ENCODE measurements at places on chromosomes 2 and 18.
A peak's percentile ranks its signal among the peaks of the same experiment; 100 is the strongest.

DNA sequence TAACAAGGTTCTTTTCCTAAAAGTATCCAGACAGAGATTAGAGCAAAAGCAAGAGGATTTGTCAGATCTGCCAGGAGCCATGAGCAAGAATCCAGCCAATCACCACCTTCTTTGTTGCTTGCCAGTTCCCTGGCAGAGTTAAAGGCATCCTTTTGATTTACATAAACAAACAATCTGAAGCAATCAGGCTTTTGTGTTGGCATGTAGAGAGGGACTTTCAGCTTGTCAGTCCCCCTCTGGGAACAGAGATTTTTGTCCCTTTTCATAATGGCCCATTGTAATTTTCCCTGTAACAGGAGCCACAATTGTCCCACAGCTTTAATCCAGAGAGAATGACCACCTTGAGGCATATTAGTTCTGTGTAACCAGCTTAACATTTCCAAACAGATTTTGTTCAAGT, at the start of gene ERMN:
Gene ERMN, minus strand, starts transcription at position 39 of the 400 bp plus-strand sequence. CDS start 182 bp downstream, outside the sequence.
- DNase-seq: no peak

DNA sequence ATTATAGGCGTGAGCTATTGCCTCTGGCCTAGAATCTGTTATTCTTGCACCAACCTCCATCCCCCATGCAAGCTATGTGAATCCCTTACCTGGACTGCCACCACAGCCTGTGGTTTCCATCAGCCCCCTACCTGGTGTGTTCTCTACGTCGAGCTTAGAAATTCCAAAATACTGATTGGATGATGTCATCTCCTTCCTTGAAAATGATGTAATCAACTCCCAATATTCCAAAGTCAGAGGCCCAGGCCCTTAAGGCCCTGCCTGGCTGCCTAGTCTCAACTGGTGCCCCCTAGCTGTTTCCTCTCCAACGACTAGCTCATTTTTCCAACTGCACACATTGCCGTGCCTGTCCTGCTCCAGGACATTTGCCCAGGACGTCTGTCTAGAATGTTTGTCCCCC, 41.3 kb upstream of the GBX2 start:
- DNase-seq: no peak

DNA sequence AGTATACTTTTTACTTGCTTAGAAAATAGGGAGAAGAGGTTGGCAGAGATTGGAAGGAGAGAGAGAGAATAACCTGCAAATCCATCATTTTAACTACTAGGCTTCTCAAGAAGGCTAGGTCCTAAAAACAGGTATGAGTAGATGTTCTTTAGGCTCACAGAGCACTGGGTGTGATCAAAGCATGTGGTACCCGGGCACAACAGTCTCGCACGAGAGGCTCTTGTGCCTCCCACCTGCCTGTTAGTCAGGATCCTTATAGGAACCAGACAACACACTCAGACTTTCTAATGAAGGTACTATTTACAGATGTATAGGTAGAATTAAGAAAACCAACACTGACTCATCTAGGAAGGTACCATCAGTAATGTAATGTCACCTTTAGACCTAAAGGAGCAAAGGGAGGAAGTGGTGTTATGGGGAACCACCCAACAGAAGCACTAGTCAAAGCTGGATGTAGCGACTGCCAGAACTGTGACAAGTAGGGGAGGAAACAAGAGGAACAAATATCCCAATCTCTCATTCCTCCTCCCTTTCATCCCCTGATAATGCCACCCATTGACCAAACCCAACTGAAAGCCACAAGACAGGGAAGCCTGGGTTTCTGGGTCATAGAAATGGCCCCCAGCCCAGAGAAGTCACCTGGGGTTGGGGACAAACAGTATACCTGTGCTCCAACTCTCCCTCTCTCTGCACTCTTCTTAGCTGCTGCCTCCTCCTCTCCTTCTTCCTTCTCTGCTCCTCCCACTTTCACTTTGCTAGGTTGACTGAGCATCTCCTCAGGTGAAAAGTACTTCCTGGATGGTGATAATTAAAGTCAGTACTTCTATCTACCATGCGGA, 16.0 kb upstream of the MARCHF4 start:
- peak; percentile 25 for DNase-seq

GRCh38 chr18:54675076-54675475, 84.0 kb downstream of the DYNAP start:
- DNase-seq: no peak

GRCh38 chr2:240893363-240893844, 2.6 kb downstream of the MAB21L4 start:
- no peak for DNase-seq

DNA sequence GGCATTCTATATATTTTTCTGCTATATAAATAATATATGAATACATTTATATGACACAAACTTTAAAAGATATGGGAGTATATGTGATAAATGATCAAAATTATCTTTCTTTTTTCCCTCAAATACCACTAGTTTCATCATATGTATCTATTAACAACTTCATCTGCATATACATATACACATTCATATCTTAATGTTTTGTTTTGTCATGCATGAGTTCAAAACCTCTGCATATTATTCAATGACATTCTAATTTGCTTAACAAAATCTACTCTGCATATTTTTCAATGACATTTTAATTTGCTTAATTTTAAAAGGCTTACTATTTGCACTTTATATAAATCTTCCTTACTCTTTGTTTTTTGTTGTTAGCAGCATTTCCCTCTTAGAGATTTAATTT, 276.2 kb downstream of the PIK3C3 start:
- no peak for DNase-seq

- no peak for DNase-seq
Measured at GRCh38 chr2:176936410-176936809, 276.2 kb upstream of the HNRNPA3 start.

DNA sequence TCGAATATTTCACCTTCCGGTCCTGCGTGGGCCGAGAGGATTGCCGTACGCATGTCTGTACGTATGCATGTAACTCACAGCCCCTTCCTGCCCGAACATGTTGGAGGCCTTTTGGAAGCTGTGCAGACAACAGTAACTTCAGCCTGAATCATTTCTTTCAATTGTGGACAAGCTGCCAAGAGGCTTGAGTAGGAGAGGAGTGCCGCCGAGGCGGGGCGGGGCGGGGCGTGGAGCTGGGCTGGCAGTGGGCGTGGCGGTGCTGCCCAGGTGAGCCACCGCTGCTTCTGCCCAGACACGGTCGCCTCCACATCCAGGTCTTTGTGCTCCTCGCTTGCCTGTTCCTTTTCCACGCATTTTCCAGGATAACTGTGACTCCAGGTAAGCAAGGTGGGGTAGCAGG, at the start of gene SERPINB5:
Gene SERPINB5, plus strand, starts transcription at position 291 of the 400 bp plus-strand sequence. CDS start 7,471 bp downstream, outside the sequence.
- no peak for DNase-seq

GRCh38 chr18:71431171-71431570, 1113.0 kb downstream of the CBLN2 start:
- no peak for DNase-seq

All from CD14-positive monocyte (primary cell).